ENCODE measurements at places on chromosomes 5 and 9.

DNA sequence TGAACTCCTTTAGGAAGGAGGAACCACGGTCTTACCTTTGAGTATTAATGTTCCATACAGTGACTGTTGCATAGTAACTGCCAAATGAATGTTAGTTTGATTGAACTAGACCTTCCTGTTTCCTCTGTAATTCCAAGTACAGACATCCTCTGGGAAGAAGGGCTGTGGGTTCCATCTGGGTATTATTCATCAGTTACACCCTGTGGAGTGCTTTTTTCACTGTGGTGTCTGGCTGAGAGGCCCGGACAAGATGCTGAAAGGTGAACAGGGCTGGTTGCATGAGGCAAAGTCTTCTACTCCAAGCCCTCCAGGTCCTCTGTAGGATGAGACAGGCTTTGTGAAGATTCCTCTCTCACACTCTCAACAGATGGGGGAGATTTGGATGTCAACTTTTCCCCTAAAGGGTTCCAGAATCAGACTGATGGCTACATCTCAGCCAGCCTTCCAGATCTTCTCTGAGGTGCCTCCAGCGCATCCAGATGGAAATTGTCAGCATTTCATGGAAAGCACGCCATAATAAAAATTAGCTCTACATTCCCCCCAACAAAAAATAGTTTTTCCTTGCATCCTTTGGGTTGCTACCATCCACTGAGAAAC, 230.9 kb downstream of the GAS1 start:
- no peak for DNase-seq

DNA sequence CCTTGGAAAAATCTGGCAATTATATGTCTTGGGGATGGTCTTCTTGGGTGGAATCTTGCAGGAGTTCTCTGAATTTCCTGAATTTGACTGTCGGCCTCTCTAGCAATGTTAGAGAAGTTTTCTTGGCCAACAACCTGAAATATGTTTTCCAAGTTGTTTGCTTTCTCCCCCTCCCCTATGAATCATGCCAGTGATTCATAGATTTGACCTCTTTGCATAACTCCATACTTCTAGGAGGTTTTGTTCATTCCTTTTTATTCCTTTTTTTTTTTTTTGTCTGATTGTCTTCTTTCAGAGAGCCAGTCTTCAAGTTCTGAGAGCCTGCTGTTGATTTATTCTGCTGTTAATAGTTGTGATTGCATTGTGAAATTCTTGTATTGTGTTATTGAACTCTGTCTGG, 56.7 kb upstream of the SLC44A1 start:
- no peak for DNase-seq

GRCh38 chr5:98997000-98997399, 68.2 kb upstream of the CHD1 start:
- no peak for DNase-seq

DNA sequence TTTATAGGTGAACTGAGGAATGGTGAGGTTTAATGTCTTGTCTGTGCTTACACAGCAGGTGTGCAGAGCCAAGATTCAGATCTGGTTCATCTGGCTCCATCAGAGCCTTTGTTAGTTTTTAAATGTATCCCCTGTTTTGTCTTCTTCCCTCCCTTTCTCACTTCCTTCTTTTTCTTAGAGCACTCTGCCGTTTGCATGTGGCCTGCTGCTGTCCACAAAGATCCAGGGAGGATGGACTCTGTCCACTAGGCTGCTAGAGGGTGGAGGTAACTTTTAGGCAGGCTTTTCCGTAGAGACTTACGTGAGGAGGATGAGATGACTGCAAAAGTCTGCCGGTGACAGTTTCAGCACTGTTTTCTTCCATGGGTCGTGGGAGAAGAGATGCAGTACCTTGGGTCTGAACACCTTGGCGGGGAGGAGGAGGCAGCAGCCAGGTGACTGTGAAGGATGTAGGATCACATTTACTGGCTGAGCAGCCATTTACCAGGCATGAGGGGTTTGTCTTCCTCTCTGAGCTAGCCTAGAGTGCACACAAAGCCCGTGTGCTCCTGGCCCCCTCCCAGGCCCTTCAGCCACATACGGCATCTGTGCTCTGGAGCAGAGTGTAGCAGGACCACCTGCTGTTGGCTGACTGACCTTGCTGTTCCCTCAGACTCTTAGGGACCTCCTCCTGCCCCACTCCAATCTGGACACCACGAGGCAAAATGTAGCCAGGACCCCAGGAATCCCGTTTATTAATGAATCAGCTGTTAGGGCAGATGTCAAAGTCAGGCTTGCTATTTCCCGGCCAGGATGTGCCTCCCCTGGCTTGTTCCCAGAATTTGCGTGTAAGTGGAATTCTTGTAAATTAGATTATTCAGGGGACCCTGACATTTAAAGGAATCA, 1.8 kb downstream of the NTMT1 start:
- no peak for DNase-seq

DNA sequence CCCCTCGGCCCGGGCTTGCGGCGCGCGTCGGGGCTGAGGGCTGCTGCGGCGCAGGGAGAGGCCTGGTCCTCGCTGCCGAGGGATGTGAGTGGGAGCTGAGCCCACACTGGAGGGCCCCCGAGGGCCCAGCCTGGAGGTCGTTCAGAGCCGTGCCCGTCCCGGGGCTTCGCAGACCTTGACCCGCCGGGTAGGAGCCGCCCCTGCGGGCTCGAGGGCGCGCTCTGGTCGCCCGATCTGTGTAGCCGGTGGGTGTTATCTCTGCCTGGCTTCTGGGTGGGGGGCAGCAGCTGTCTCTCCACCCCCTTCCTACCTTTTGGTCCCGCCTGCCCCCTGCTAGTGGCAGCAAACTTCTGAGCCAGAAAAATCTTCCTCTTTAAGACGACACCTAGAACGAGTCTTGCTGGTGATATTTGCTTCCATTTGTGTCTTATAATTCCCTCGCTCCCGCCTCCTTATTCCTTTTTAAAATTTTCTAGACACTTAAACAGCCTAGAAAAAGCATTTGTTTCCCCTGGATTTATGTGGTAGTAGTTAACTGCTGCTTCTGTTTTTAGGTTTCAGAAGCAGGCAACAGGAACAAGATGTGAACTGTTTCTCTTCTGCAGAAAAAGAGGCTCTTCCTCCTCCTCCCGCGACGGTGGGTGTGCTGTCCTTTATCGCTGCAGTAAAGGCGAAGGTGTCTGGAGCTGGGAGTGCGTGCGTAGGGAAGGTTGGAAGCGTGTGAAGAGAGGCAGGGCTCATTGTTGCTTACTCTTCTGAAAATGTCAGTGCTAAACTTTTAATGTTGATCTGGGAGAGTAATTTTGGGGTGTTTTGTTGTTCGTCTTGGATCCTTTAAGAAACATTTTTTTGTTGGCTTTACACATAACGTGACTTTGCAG, 554 bp downstream of the JAK2 start:
- DNase-seq, result no peak

- DNase-seq, result no peak
Measured at GRCh38 chr5:62812621-62813255, 234.1 kb downstream of the LRRC70 start.

GRCh38 chr9:22170556-22170955, 161.5 kb upstream of the CDKN2B start:
- DNase-seq, result no peak

DNA sequence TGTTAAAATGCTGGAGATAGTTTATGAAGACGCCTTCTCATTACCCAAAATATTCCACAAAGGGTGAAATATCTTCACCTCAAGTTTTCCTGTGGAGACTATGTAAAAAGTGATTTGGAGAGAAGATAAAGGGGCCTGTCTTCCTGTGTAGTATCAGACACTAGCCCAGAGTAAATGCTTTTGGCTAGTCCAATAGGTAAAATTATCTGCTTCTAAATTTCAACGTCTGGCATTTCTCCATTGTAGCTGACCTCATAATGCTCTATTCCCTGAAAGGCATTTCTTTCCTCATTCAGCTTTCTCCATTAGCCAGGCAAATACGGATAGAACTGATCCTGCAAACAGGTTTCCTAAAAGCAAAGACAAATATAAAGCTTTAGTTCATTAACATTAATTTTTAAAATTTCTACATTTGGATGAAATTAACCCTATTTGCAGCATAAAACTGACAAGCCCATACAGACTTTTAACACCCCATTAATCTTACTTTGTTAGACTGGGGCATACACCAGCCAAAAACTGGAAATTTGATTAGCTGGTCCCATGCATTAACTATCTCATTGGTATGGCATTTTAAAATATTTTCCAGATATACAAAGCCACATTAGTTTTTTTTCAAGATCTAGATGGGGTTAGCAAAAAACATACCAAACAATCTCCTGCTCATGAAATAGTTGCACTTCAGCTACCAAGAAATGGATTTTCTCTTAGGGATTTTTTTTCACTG, 548.8 kb downstream of the EFNA5 start:
- no peak for DNase-seq

GRCh38 chr9:132003896-132004295, 75.8 kb downstream of the MED27 start:
- no peak for DNase-seq

Measured in right kidney (tissue), 9 donors.